ENCODE measurements at places on chromosomes 12 and 14.

DNA sequence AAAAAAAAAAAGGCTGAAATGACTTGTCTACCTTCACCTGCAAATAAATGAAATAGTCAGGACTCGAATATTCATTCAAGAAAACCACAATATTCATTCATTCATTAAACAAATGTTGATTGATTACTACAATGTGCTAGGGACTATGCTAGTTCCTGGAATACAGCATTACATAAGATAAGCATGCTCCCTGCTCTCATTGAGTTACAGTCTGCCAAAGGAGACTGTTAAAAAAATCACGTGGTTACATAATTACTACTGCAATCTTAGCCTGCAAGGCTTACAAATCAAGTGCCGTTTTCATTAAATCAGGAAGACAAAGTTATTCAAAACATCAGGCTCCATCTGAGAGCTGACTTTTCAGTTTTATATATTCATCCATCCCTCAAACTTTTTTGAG is 70.4 kb upstream of the RIC8B start:
- no peak for DNase-seq

DNA sequence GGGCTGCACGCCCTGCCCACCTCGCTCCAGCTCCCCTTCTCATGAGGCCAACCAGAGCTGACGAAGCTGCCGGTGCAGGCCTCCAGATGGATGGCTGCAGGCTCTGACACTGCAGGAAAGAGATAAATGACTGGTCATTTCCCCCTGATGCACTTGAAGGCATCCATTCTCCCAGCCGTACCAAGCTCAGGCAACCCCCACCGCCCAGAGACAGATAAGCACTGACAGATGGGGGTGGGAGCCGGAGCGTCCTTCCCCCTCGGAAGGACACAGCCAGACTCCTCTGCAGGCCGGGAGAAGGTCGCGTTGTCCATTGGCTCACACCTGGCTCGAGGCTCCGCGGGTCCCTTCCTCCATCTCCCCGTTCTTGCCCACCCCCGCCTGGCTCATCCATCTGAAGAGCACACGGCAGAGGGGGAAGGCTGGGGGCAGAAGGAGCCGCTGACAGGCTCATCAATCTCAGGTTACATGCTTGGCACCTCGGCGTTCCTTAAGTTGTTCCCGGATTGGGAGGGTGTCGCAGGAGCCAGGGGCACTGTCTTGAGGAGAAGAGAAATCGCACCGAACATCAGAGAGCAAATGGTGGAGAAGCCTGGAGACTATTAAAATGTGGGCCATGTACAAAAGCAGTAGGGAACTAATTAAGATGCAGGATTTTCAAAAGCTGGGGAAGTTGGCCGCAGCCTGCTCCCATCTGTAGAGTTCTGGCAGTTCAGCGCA is 151.6 kb downstream of the DPF3 start:
- no peak for DNase-seq

DNA sequence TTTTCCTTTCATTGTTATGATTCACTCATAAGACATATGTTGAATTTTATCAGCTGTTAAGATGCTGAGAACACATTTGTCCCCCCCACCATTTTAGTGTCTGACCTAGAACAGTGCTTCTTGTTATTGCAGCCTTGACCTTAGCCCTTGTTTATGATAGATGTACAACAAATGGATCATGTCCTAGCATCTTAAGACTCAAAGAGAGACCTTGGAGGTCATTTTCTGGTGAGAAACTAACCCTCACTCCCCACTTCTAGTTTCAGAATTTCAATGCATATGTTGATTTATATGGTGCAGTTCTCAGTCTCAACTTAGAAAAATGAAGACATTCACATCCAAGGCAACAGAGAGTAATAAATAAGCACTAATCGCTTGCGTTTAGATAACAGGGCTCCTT is 391.2 kb downstream of the AEBP2 start:
- DNase-seq, result no peak

DNA sequence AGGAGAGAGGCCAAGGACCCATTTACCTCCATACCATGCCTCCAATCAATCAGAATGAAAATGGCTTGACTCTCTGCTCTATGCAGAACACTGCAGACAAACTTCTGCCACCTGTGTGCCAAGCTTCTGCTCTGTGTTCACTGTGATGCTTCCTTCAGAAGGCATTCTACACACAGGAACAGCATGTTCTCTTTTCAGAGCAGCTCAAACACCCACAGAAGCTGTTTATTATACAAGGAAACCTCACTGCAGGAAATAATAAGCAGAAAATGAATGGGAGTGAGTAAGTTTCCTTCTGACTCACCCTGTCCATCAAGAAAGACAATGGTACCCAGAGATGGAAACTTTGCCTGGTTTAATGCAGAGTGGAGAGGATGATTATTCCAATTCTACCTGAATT is 2.4 kb upstream of the ESR2 start:
- no peak for DNase-seq

- DNase-seq, result no peak
These were observed 93.1 kb upstream of the SFSWAP start for GRCh38 chr12:131617596-131618302.

DNA sequence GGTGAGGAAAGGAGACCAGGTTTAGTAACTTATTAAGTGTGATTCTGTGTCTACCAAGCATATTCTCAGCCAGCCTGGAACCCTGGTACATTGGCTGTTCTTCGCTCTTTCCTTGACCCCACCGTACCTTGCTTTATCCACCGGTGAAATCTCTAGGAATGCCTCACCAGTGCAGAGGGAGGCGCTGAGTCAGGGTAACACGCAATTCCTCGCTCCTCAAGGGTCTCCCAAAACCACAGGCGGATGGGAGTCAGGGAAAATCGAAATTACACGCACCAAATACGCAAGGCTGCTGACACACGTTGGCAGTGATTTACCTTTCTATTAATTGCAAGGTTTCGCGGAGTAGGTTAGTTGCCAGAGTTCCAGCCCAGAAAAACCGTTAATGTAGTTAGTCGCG is 845 bp downstream of the L3HYPDH start:
- DNase-seq, result no peak

DNA sequence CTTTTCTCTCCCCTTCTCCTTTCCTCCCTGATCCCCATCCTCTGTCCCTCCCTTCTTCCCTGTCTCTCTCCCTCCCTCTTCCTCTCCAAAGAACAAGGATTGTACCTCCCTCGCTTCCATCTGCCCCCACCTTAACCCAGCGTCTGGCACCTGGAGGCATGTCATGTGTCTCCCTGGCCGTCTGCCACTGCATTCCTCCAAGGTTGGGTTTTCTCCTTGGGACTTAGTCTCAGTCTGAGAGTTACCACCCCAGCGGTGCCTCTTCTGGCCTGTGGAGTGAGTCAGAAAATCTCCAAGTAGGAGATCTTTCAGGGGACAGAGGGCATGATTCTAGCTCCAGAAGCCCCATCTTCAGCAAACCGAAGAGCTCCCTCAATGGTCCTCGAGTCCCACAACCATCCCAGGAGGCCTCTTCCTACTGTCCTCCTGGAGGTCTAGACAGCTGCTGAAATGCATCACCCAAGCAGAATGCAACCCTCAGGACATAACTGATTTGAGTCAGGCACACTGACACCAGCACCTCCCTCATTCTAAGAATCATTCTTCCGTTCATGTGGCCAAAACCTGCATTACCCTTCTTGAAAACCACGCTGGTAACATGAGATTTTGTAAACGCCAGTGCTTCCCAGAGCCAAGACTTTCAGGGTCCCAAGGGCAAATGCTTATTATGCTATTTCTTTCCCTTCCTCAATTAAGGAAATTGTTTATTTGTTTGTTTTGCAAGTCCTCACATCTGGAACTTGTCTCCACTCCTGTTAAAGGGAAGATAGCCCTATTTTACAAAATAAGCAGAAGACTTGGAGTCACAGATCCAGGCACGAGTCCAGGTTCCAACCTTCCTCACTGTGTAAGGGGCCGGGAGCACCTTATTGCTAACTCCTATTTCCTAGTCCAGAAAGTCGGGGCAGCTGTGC is 463.2 kb downstream of the BCL11B start:
- no peak for DNase-seq

GRCh38 chr14:81737938-81738337 is 204.3 kb upstream of the SEL1L start:
- no peak for DNase-seq

DNA sequence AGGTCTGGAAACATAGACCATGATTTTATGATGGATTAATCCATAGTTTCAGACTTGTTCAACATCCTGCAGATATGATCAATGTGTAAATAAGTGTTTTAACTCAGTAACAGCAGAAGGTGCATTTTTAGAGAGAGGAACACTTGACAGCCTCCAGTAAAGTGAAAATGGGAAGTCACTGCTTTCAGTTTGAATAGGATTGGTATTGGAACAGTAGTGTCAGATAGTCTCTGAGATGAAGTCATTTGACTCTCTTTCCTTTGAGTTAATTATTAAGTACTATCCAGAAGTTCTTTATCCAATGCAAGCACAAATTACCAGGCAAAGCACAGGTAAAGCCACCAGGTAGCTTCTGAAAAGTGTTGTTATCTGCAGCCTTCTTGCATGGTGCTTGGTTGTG is 14.5 kb upstream of the NAV3 start:
- no peak for DNase-seq

DNA sequence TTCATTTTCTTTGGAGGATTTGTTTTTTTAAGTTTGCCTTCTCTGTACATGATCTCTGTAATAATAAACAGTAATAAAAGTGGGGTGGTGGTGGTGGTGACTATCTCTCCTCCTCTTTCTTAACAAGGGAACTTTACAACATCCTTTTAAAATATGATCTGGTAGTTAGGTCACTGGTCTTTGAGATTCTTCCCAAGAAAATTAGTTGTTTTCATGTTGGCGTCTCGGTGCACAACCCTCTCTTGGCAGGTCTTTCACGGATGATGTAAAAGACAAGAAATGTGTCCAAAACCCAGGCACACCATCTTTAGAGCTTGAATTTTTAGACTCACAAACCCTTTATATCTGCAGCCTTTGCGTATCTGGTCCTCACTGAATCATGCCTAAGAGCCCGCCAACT is 488.5 kb upstream of the TBX3 start:
- no peak for DNase-seq

DNA sequence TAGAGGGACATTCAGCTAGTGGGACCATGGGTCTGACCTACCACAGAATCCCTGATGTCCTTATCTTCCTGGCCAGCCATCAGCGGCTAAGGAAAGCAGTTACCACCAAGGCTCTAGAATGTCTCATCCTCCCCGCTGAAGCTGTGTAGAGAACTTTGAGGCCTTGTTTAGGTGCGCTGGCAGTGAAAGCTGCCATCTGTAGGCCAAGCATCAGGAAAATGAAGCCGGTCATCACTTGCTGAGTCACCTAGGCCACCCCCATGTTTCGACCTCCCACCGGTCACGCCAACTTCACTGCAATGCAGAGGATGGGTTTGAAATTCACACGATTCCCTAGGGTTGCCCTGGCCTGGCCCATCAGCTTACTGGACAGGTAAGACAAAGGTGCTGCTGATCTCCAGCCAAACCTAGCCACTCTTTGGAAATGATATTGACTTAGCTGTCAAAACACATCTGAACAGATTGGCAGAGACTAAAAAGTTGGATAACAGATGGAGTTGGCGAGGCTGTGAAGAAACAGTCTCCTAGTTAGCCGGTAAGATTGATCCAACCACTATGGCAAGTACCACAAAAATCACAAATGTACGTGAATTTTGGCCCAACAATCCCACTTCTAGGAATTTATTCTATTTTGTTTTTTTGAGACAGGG is 52.0 kb downstream of the NOS1 start:
- DNase-seq, result no peak

DNA sequence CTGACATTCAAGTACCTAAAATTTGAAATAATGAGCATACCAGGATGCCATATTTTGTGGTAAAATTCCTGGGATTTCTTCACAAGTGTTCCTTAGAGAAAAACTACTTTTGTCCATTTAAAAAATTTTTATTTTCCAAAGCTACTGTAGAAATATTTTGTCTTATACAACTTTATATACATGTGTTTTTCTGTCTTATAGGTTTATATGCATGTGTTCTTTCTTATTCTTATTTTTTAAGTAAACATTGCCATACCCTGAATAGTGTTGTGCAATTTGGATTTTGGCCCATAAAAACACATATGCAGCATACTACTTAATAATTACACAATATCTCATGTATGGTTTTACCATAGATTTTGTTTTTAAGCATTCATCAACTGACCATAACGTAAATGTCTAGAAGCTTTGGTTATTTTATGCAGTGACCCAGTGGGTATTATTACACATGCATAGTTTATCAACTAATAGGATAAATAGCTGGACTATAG is 1107.4 kb upstream of the SEL1L start:
- no peak for DNase-seq

GRCh38 chr12:20439626-20440025 is 71.3 kb downstream of the PDE3A start:
- DNase-seq, result no peak

GRCh38 chr12:52872644-52873389 is 24.0 kb upstream of the KRT78 start:
- no peak for DNase-seq

GRCh38 chr14:104296388-104297312 is 158.3 kb downstream of the KIF26A start:
- no peak for DNase-seq

DNA sequence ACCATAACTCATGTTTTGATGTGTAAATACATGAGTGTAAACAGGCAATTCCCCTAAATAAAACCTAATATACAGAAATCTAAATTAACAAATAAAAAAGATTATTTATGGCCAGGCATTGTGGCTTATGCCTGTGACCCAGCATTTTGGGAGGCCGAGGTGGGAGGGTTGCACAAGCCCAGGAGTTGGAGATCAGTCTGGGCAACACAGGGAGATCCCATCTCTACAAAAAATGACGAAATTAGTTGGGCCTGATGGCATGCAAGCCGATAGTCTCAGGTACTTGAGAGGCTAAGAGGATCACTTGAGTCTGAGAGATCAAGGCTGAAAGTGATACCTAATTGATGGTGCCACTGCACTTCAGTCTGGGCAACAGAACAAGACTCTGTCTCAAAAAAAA is 48.7 kb downstream of the BCAT1 start:
- DNase-seq, result no peak

DNA sequence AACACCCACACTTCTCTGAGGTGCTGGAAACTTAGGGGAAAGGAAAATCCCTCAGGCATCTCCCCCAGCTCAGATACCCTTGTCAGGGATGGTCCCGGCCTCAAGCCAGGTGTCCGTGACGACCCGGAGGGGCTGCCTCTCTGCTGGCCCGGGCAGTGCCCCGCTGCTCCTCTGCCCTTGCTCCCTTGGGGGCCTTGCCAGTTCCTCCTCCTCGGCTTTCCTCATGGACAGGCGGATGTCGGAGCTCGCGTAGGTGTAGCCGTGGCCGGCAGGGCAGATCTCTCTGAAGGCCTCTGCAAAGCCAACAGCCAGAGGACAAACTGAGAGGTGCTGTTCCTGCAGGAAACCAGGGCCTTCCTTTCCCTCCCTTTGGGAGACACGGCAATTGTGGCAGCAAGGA is 34.8 kb downstream of the ISCA2 start:
- no peak for DNase-seq

DNA sequence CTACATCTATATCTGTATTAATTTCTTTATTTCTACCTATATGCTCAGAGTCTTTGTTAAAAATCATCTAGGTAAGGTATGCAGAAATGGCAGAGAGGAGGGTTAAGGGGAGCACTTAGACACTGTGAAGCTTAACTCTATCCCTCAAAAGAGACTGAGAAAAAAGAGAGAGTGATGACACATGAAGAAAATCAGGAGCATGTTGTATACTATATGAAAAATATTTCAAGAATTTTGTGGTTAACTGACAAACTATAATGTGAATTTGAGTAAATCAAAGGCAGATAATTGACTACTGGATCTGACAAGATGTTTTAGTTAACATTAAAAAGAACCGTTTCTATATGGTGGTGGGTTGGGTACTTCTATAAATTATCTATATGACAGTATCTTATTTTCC is 1814.2 kb upstream of the SEL1L start:
- DNase-seq, result no peak

- DNase-seq, result no peak
These were observed 242.7 kb upstream of the E2F7 start for GRCh38 chr12:77308056-77308455.

Data from stimulated activated CD4-positive, alpha-beta T cell treated with anti-CD3 and anti-CD28 coated beads, Interleukin-2, amount 100 ng/mL, for 24 hours (primary cell).